NCI-H2227 treated with DMSO at 0.1 percent for 48 hours (cell line): ENCODE measurements at places on chromosomes 3 and 15.

GRCh38 chr15:91624353-91624968 lies 229.0 kb upstream of the SLCO3A1 start:
- no peak for DNase-seq

DNA sequence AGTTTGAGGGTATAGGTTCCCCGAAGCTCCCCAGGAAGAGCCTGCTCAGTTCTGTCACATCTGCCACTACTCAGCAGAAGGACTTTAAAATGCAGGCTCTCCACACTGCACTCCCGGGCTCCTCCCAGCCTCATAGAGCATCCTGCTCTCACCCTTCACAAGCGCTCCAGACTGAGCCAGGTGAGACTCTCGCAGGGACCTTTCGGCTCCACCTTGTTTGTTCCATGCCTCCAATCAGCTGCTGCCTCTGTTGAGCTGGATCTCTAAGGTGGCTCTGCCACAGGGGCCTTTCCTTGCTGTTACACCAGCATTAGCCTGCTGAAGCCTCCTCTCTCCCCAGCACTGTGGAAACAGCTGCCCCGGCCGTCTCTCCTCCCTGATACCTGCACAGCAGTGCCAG lies 56.1 kb downstream of the SLCO3A1 start:
- DNase-seq = no peak

GRCh38 chr15:80695911-80696661 lies 976 bp downstream of the ABHD17C start:
- DNase-seq = no peak

GRCh38 chr3:188091746-188092145 lies 62.2 kb upstream of the LPP start:
- DNase-seq = no peak
